CD4-positive, alpha-beta T cell treated with Interleukin-6 at 100 ng/mL for 8 hours (primary cell): ENCODE measurements at places on chromosomes 3 and 15.

DNA sequence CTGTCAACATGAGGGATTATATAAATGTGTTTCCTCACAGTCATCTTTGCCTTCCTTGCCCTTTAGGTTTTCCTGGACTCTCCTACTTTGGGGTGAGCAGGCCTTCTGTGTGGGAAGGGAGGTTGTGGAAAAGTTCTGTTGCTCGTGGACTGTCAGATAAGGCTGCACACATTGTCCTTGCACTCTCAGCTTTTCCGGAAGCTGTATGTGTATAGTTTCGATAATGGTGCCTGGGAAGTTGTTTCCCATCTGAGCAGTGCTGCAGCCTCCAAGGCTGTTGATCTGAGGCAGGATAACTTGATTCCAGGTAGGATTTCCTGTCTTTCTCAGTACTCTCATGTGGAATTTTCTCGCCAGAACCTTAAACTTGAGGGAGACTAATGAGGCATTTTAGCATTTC, 297.8 kb upstream of the AZI2 start:
- DNase-seq, result no peak

- no peak for DNase-seq
These were observed 13.8 kb downstream of the SQOR start for GRCh38 chr15:45648521-45649200.

GRCh38 chr3:15654127-15654526, 52.6 kb downstream of the BTD start:
- DNase-seq, result no peak

GRCh38 chr3:170240142-170240541, 17.9 kb downstream of the PRKCI start:
- DNase-seq, result no peak

DNA sequence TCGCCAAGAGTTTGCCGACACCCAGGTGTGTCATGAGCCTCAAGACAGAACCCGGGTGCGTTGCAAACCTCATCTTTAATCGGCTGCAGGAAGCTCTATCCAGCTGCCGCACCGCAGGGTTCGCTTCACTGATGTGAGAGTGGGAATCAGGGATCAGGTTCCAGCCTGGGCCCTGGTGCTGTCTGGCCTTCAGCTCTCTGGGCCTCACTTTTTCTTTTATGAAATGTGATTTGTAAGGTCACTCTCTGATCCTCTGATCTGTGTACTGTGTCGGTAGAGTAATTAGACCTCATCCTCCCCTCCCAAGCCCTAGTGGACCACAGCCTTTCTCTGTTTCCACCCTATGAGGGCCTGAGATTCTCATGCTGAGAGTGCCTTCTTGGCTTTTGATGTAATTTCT, 202.8 kb upstream of the UBE2E1 start:
- DNase-seq, result no peak

- no peak for DNase-seq
These were observed 101.6 kb downstream of the SLC25A26 start for GRCh38 chr3:66322436-66322835.

GRCh38 chr3:160678292-160678842, 1.4 kb downstream of the ARL14 start:
- no peak for DNase-seq

DNA sequence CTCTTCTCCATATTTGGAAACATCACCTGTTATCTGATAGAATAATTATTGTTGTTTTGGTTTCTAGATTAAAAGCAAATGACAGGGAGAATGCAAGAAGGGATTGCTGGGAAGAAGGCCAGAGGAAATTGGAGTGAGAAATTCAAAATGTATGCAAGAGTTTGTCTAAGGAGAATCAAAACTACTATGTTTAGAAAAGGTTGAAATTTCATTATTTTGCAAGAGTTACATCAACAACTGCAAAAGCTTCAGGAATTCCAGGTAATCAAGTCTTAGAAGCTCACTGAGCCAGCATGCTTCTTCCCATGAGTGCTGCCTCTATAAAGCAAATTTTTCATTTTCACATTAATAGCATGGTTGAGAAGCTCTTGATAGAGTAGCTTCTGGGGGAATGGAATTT, 177.2 kb upstream of the GBE1 start:
- DNase-seq, result no peak

DNA sequence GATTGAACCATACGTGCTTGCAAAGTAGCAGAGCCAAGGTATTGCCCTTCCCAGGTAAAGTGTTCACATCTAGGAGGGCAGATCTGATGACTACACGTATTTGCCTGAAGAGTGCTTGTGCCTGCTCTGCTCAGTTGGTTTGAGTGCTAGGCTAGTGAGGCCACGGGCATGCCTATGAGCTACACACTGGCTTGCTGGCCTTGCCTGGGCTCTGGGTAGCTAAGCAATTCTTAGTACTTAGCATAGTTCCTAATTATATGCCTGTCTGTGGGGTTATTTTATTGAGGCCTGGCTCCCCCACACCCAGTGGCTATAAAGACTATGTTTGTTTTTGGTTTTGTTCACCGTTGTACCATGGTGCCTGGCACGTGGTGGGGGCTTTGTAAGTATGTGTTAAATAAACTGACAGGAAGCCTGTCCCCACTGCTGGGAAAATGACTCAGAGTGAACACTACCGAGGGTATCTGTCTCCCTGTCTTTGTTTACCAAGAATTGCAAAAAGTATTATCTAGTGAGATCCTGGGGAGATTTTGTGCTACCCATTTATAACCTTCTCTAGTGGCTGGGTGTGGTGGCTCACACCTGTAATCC, 72.1 kb upstream of the ETV5 start:
- no peak for DNase-seq

DNA sequence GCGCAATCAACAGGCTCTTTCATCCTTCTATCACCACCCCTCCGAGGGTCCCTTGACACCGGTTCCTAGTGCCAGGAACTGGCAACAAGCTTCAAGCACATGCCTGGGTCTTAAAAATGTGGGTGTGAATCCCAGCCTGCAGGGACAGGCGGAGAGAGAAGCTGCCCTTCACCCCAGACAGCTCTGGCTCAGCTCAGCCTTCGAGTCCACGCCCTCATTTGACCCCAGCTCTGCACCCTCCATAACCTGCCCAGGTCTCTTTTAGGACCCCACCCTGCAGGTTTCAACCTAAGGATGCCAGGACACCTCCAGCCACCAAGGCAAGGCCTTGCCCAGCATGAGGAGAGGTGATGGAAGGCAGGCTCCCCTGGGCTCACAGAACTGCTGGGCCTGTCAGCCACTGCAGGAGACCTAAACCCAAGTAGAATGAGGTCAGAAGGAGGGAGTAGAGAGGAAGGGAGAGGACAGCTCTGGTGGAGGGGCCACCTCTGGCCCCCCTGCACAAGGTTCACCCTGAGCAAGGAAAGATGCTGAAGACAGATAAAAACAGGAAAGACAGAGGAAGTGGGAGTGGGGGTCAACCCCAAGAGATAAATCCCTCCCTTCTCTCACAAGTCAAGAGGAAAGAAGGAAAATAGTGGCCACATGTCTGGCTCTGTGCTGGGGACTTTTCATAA, 2.6 kb upstream of the LOXL1 start:
- no peak for DNase-seq

- DNase-seq, result no peak
These were observed 17.4 kb upstream of the CRTC3 start for GRCh38 chr15:90512276-90512675.

DNA sequence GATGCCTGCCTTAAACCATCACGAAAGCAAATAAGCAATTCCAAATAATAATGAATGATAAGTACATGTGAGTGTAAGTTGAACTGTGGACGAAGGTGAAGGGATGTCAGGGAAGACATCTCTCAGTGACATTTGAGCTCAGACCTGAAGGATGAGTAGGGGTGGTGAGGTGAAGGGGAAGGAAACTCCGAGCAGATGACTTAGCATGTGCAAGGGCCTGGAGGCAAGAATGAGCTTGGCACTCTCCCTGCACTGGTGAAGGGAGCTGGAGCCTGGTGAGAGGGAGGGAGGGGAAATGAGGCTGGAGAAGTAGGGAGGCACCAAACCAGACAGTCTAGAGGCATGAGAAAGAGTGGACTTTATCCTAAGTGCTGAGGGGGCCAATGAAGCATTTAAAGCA, 84.3 kb downstream of the MTHFS start:
- no peak for DNase-seq
